ENCODE measurements at places on chromosomes 5 and 9. TPM values are rescaled to one million over a fixed set of nuclear protein-coding genes. Genes with fewer than 3 reads are reported as not detected.

Gene AMBP
- not detected for total RNA-seq

Gene FREM1
- 3.5 TPM for total RNA-seq

Gene SPAG8
- 8.3 TPM for total RNA-seq

Gene SPATA31D1
- not detected for total RNA-seq

Gene MAPKAP1
- 41.3 TPM for total RNA-seq

Gene TRIM14
- 2.8 TPM for total RNA-seq

Gene SELENOP
- 51.7 TPM for total RNA-seq

Gene GADD45G
- total RNA-seq, result 8.8 TPM

Gene BTF3
- 252 TPM for total RNA-seq

Gene SGCD
- 12.5 TPM for total RNA-seq

Gene SMIM23
- not detected for total RNA-seq

Gene ARSI
- total RNA-seq, result 0.46 TPM

Gene COL27A1
- total RNA-seq, result 1.6 TPM

Gene FCN2
- not detected for total RNA-seq

Gene NMUR2
- total RNA-seq, result not detected

Gene TNIP1
- 16.8 TPM for total RNA-seq

Gene BHMT
- total RNA-seq, result 0.46 TPM

Gene PALM2AKAP2
- 16.8 TPM for total RNA-seq

Gene BRINP1
- total RNA-seq, result 93.0 TPM

Gene SLCO6A1
- not detected for total RNA-seq

Gene GABRA1
- 76.6 TPM for total RNA-seq

Gene NUTM2F
- total RNA-seq, result not detected

Gene CYLC2
- total RNA-seq, result not detected

Gene LHFPL2
- 25.1 TPM for total RNA-seq

Gene LCN9
- total RNA-seq, result not detected

Gene IFNA21
- not detected for total RNA-seq

Gene FST
- total RNA-seq, result 4.4 TPM

Gene SH2D3C
- total RNA-seq, result 9.2 TPM

Gene TJP2
- total RNA-seq, result 16.1 TPM

Gene CCDC183
- total RNA-seq, result 2.5 TPM

Gene UTP15
- 30.0 TPM for total RNA-seq

Gene NUTM2G
- total RNA-seq, result not detected

Gene SLC27A6
- total RNA-seq, result 4.6 TPM

Gene SMIM33
- total RNA-seq, result not detected

Gene C5orf58
- not detected for total RNA-seq

Gene MELK
- 6.9 TPM for total RNA-seq

Gene FAF2
- total RNA-seq, result 42.7 TPM

Gene HMMR
- total RNA-seq, result 4.4 TPM

Gene HACD4
- 1.6 TPM for total RNA-seq

Gene IRX4
- total RNA-seq, result not detected

Gene NTNG2
- 15.5 TPM for total RNA-seq

Gene GPR150
- total RNA-seq, result 0.23 TPM

Gene ASPN
- total RNA-seq, result 2.3 TPM

Gene PBX3
- 74.5 TPM for total RNA-seq

Gene RAI14
- 17.3 TPM for total RNA-seq

Gene SOX30
- not detected for total RNA-seq

Gene RNF208
- total RNA-seq, result 1.8 TPM

Gene ADGRD2
- total RNA-seq, result 0.46 TPM

Gene CDHR2
- total RNA-seq, result 0.69 TPM

Gene PCDHA10
- total RNA-seq, result 11.5 TPM

Gene TTC39B
- total RNA-seq, result 11.1 TPM

Gene ZFP37
- 17.5 TPM for total RNA-seq

Gene CTNND2
- 99.7 TPM for total RNA-seq

All from diencephalon (tissue), 1 donor.